Astrocyte (in vitro differentiated cells and primary cell): ENCODE measurements at places on chromosomes 4 and X.

DNA sequence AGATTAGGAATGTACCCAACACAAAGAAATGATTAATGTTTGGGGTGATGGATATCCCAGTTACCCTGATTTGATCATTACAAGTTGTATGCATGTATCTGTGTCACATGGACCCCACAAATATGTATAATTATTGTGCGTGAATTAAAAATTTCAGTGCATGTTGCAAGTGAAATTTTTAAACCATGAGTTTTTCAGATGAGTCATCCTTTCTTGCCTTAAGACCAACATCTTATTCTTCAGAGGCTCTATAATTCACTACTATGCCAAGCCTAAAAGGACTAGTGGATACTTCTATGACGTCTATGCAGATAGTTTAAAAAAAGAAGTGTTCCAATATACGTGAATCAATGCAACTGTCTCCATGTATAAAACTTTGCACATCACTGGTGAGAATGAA is 113.0 kb upstream of the SH3RF1 start:
- no peaks in the 10 kb centered on the region for H3K27me3 ChIP-seq
- DNase-seq = peak; percentile 99
- peak overlapping the region; percentile 56 for H3K27ac ChIP-seq
- peaks cover 6% of the 10 kb centered on the region for H3K4me1 ChIP-seq
- H3K4me3 ChIP-seq = no peak overlapping the region
- H3K36me3 ChIP-seq = no peaks in the 10 kb centered on the region

- peaks cover 23% of the 10 kb centered on the region for H3K4me1 ChIP-seq
- no peaks in the 10 kb centered on the region for H3K27me3 ChIP-seq
- no peak for DNase-seq
Measured at GRCh38 chr4:122901247-122902010, 21.0 kb downstream of the NUDT6 start.

DNA sequence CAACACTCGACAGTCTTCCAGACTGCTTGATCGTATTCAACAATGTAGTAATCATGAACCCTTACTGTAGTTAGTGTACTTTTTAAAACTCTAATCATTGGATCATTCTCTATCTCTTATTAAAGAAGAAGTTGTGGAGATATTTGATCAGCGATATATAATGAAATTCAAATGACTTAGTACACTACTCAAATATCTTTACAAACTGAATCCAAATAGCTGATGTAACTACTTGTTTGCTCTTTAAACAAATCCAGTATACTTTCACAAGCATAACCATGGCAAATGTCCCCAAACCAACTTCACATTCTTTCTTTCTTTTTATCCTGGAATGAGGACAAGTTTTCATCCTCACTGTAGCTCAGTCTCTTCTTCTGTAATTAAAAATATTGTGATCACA is 1569.9 kb upstream of the ADGRL3 start:
- H3K4me3 ChIP-seq = no peak overlapping the region
- no peak for DNase-seq
- no peaks in the 10 kb centered on the region for H3K36me3 ChIP-seq
- no peaks in the 10 kb centered on the region for H3K4me1 ChIP-seq

DNA sequence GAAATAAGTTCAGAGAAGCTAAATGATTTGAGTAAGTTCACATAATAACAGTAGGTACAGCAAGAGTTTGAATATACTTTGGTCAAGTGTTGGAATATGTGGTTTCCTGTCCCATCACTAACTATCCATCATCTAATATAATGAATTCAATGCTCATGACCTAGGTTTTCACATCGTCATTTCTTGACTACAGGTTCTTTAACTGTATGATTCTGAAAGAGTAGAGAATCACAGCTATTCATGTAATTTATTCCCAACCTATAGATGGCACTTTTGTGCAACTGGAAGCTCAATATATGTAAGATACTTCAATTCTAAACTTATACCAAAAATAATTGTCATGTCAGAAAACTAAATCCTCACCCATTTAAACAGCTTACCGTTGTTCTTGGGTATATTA is 53.1 kb downstream of the TIGD2 start:
- no peak overlapping the region for H3K27ac ChIP-seq
- H3K36me3 ChIP-seq = no peaks in the 10 kb centered on the region
- DNase-seq = no peak
- H3K27me3 ChIP-seq = no peaks in the 10 kb centered on the region
- no peaks in the 10 kb centered on the region for H3K4me1 ChIP-seq

GRCh38 chr4:84167093-84167492 is 332.0 kb downstream of the NKX6-1 start:
- no peaks in the 10 kb centered on the region for H3K27me3 ChIP-seq
- no peaks in the 10 kb centered on the region for H3K4me1 ChIP-seq
- no peaks in the 10 kb centered on the region for H3K36me3 ChIP-seq
- no peak overlapping the region for H3K27ac ChIP-seq
- no peak overlapping the region for H3K4me3 ChIP-seq
